NCI-H460 (cell line): ENCODE measurements at places on chromosomes 12 and 14.

GRCh38 chr14:77989441-77989991 is 180.7 kb upstream of the NRXN3 start:
- DNase-seq: no peak

GRCh38 chr14:75236467-75236866 is 42.2 kb upstream of the FOS start:
- DNase-seq: no peak

- peak; percentile 90 for DNase-seq
These were observed at the start of gene MAGOHB for GRCh38 chr12:10613349-10614055. Gene MAGOHB (minus strand): TSS chr12:10613609. CDS start chr12:10613532, 77 bp downstream.

DNA sequence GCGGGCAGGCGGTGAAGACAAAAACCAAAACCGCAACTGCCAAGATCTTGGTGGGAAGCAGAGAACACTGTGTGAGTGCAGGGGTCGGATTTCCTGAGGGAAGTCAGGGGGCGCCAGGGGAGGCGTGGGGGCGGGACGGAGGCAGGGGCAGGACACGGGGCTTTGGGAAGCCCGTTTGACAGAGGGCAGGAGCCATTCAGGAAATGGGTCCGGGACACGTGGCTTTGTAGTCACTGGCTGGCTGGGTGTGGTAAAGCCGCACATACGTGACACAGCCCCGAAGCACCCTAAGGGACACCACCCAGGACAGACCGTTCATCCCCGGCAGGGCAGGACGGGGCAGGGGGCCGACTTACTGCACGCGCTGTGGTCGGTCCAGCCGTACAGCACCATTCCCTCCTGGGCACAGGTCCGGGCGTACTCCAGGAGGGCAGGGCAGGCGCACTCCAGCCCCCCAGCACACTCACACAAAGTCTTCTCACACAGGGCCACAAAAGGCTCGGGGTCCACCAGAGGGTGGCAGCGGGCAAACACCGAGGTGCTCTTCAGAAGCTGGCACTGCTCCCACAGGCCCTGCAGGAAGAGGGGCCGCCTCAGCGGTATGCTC is 49.4 kb downstream of the VWF start:
- no peak for DNase-seq

DNA sequence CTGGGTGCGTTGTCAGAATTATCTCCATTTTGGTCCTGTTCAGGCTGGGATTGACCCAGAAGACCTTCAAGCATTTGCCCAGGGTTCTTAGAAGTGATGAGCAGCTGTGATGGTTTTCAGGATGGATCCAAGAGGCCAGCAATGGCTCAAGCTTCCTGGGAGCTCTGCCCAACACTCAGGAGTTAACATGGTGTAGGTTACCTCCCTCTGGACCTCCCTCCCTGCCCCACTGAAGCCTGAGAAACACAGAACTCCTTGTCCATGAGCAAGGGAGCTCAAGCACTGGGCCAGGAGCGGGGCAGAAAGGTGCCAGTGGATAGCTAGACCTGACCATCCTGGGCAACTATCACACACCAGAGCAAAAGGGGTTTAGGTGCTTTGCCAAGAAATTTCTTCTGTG is 148.4 kb upstream of the FKBP4 start:
- no peak for DNase-seq

DNA sequence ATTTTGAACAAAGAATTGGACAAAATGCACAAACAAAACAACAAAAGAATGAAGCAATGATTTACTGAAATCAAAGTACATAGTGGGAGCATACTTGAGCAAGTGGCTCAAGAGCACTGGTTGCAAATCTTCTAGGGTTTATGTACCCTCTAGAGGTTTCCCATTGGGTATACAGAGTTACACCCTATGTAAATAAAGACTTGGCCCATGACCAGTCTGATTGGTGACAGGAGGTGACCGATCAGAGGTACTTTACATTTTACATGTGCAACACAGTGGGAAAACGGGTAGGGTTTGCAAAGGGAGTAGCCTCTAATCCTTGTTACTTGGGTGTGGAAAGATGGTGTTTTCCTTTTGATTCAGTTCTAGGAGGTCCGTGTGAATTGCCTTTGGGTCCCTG is 10.6 kb upstream of the FAM181A start:
- DNase-seq: no peak

GRCh38 chr14:38420048-38420447 is 164.2 kb upstream of the CLEC14A start:
- DNase-seq: no peak
